Left renal pelvis (tissue), 4 donors: ENCODE measurements at places on chromosomes 6 and 20. TPM values are rescaled to one million over a fixed set of nuclear protein-coding genes. Genes with fewer than 3 reads are reported as not detected.

Gene LPIN3
- polyA plus RNA-seq = 5.6 TPM

DNA sequence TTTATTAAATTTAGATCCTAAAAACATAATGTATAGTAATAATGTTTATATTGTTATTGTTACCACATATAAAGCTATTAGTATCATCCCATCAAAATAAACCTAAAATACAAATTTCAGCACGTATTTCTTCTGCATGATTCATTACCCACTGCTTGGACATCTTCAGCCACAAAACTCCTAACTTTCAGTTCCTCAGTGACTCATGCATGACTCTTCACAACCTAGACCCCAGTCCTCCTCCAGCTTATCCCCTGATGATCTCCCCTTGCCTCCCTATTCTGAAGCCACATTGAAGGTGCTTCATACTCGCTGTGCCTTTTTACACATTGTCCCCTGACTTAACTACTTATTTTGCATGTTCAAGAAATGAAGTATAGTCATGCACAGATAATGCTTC is 11.2 kb upstream of the GPRC6A start:
- DNase-seq = no peak

Gene TMEM244
- polyA plus RNA-seq = not detected

DNA sequence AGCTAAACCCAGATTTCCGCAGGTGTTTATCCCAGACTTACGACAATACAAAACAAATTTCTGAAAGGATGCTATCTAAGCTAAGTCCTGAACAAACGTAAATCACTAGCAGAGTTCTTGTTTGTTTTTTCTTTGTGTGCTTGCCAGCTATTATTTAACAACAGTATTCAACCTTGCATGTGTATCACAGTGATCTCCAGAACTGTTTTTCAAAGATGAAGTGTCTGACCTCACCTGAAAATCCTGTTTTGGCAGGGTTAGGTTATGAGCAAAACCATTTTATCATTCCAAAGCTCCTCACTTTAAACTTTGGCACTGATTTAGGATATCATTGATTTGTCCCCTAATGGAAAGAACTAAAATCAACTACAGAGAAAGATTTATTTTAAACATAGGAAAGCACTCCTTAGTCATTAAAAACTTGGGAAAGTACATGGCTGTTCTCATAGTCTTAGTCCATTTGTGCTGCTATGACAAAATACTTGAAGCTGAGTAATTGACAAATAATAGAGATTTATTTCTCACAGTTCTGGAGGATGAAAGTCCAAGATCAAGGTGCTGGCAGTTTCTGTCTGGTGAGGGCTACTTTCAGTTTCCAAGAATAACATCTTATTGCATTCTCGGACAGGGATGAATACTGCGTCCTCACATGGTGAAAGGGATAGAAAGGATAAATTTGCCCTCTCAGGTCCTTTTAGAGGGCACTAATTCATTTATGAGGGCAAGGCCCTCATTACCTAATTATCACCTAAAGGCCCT is 20.8 kb upstream of the BMP5 start:
- no peak for DNase-seq

DNA sequence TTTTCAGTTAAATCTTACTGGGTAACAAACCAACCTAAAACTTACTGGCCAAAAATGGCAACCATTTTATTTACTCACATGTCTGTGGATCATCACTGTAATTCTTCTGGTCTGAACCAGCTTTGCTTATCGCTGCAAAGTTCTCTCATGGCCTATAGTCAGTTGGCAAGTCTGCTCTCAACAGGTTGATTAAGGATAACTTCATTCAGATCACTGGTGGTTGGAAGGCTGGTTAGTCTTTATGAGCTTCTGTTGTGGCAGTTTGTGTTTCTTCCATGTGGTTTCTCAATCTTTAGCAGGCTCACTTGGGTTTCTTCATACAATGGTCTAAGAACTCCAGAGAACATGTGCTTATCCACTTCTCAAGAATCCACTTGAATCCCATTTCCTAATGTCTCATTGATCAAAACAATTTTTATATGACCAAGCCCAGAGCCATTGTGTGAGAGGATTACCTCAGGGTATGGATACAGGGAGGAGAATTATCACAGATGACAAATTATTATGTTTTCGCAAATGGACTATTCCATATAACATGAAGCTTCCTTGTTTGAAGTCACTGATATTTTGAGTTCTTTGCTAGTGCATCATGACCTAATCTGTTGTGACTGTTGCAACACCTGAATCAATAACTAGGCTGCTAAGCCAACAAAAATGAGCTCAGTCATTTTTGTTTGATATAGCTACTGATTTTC is 155.4 kb upstream of the BMP2 start:
- DNase-seq = no peak

DNA sequence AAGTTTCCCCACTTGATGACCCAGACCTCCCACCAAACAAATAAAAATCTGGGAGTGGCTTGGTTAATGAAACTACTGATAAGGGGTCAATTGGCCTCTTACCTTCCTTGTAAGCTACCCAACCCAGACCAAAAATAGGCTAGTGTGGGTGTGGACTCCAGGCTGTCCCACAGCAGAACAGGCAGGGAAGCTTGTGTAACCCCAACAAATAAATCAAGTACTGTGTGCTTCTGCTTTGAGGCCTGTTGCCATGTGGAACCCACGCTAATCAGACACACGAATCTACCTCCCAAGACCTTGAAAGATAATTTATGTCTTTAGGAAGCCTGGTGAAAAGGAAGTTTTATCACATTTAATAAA is 33.7 kb upstream of the PAQR8 start:
- no peak for DNase-seq

- DNase-seq = no peak
Measured at GRCh38 chr6:148239215-148239614, 103.4 kb upstream of the SASH1 start.

Gene ARMH2
- polyA plus RNA-seq = not detected

DNA sequence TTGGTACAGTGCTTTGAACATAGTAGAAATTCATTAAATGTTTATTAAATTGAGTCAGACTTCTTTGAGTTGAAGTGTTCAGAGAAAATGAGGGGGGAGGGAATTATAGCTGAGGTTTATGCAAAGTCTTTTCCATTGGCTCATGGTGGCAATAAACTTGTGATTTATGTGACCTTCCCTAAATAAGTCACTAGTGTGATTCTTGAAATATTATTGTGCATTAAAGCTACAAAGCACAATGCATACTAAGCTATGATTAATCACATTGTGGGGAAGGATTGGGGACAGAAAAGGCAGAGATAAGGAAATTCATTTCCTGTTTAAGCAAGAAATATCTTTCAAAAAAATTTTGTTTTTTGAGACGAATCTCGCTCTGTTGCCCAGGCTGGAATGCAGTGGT is 877.5 kb downstream of the TFAP2A start:
- no peak for DNase-seq

DNA sequence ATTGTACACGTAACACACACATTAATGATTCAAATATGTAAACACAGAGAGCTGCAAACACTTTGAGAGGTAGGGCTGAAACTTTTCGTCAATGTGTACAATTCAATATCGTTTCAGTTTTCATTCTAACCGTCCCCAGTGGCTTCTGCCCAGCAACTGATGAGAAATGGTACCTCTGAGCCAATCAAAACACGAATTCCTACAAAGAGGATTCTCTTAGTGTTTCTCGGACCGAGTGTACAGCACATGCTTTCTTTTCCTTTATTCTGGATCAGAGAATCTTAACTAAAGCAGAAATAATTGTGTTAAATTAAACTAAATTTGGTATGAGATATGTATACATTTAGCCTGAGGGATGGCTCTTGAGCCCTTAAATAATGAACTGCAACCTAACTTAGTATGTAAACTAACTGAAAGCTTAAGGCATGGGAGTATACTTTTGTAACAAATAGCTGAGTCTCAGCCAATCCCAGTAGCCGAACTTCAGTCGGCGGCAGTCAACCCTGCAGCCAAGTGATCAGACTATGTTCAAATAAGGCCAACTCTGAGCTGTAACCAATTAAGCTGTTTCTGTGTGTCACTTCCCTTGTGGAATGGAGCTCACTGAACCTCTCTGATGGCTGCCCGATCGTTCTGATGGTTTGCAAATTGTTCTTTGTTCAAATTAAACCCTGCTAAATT is 16.1 kb downstream of the BTN2A1 start:
- peak; percentile 77 for DNase-seq

DNA sequence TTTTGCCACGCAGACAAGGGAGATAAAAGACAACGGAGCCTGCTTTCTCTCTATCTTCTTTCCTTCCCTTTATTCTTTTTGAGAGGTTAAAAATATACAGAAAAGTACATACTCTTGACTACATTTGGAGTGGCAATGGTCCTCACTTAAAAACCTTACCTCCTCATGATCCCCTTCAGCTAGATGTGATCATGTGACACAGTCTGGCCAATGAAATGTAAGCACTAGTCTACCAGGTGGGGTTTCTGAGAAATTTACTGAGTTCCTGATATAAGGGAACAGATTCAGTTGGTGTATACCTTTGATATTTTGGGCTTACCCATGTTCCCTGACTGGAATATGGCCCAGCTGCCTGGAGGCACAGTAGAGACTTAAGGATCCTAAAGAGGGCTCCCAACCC is 165.5 kb upstream of the BEND3 start:
- no peak for DNase-seq

Gene FHL5
- 0.42 TPM for polyA plus RNA-seq

Gene RWDD1
- polyA plus RNA-seq = 77.7 TPM

DNA sequence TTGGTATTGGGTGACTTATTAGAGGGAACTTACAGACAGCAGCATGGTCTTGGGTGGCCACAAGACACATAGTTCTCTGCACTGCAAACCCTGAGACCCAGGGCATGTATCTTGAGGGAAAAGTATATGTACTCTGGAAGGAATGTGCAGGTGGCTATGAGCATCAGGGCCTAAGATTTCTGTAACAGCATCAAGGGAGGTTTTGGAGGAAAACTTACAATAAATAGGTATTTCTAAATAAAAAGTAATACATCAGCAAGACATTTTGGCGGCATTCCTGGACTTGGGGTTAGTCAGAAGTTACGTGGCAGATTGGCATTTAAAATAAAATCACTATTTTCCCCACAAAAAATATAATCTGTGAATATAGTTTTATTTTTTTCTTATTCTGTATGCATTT is 8.0 kb upstream of the STX7 start:
- DNase-seq = no peak

GRCh38 chr6:33907227-33907626 is 103.4 kb upstream of the MLN start:
- no peak for DNase-seq

DNA sequence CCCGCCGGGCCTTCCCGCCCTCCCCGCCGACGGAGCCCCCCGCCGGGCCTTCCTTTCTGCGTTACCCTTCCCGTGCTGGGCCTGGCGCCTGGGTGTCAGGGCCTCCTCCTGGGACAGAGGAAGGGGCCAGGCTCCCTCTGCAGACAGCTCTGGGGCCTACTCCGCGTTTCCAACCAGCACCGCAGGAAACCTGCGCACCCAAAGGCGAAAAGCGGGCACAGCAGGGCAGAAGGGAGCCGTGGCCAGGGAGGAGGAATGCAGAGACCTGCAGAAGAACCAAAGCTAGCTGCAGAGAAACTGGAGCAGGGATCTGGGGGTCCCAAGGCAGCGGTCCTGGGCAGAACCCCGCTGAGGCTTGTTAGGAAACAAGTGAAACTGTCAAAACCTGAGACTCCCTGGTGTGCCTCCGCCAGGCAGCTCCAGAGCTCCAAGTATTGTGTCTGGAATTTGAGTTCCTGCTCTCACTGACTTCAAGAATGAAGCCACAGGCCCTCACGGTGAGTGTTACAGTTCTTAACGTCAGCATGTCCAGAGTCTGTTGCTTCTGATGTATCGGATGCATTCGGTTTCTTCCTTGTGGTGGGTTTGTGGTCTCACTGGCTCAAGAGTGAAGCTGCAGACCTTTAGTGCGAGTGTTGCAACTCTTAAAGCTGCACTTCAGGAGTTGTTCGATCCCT is 33.3 kb downstream of the IRF4 start:
- DNase-seq = no peak
